ENCODE measurements at places on chromosomes 4 and X.

- ATAC-seq, result no peak
Observed at GRCh38 chrX:29043746-29044145, 456.5 kb downstream of the IL1RAPL1 start.

GRCh38 chrX:148270499-148270898 is 229.9 kb upstream of the AFF2 start:
- no peak for ATAC-seq

DNA sequence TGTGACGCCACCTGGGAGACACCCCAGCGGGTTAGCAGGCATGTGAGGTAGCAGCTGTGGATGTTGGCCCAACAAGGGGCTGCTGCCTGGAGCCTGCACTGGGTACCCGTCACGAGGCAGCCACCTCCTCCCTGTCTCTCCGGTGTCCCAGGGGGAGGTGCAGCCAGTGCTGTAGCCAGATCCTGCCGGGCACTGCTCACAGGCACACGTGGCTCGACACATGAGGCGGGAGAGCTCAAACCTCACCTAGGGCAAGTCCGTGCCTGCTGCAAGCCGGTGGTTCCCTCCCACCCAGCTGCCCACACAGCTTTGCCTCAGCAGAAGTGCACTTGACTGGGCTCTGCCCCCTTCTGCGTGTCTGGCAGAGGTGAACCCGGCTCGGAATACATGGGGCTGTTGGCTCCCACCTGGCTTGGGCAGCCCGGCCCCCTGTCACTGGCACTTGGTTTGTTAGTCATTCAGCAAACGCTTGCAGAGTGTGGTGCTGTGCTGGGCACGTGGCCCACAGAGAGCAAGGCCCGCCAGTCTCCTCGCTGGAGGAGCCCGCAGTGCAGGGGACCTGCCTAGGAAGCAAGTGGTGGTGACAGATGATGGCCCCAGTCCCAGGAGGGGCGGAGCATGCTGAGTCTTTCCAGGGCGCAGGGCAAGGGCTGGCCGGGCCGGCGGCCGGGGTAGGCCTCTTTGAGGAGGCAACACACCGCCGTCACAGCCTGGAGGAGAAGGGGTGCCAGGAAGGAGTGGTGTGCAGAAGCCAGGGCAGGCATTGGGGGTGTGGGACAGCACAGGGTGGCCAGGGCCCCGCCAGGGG is 10.1 kb upstream of the SH3TC1 start:
- ATAC-seq, result no peak

GRCh38 chr4:179757641-179758040 is 2315.4 kb upstream of the AGA start:
- no peak for ATAC-seq

DNA sequence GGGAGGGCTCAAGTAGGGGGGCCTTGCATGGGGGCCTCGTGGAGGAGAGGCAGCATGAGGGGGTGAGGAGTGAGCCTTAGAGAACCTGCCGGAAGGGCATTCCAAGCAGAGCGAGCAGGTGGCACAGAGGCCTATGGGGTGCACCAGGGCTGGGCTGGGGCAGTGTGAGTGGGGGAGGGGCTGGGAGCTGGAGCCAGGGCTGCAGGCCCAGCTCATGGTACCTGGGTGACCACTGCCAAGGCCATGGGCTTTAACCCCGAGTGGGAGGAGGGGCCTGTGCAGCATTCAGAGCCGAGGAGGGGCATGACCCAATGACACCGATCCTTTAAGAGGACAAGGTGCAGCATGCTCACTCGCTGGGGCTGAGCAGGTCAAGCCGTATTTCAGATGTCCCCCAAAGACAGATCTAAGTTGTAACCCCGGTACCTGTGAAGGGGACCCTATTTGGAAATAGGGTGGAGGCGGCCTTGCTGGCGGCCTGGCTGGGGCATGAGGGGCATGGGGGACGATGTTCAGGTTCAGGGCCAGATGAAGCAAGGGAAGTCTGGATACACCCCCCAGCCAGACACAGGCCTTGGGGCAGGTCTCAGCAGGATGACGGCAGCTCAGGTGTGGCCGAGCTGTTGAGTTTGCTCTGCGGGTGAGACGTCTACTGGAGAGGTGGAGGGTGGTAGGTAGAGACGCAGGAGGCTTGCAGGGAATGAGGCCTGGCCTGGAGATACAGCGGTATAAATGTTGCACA is 137.0 kb downstream of the CPZ start:
- ATAC-seq, result no peak

GRCh38 chr4:144298519-144298918 is 158.0 kb upstream of the GYPA start:
- ATAC-seq, result no peak

GRCh38 chr4:3387154-3387942 is 54.4 kb upstream of the HGFAC start:
- no peak for ATAC-seq

DNA sequence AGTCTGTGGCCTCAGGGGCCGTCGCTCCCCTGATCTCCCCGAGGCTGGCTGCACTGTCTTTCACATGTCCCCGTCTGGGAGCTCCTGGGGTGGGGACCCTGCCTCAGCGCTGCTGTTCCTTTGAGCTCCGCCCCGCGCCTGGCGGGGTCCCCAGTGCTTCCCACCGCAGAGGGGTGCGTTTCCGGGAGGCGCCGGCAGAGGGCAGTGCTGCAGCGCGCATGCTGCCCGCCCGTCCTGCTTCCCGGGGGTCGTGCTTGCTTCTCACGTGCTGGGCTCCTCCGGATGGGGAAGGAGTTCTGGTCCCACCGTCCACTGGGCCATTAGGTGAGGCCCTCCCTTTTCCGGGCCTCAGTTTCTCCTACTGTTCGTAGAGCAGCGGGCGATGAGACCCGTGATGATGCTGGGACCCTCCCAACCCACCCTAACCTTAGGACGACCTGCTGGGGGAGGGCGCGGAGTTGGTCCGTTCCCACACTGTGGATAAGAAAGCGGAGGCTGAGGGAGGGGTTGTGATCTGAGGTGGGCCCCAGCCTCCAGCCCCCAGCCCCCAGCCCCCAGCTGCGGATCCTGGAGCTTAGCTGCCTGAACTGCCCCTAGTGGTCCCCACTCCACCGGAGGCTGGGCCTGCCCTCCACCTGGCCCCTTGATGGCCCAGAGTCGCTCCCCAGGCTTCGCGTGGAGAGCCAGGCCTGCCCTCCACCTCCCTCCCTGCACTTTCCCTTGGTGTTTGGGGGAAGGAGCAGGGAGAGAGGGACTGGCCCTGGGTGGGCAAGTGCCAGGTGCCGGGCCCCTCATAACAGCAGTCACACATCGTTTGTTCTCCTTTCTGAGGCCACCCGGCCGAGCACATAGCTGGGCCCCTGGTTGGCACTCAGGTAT is 15.3 kb downstream of the CPZ start:
- ATAC-seq, result no peak

DNA sequence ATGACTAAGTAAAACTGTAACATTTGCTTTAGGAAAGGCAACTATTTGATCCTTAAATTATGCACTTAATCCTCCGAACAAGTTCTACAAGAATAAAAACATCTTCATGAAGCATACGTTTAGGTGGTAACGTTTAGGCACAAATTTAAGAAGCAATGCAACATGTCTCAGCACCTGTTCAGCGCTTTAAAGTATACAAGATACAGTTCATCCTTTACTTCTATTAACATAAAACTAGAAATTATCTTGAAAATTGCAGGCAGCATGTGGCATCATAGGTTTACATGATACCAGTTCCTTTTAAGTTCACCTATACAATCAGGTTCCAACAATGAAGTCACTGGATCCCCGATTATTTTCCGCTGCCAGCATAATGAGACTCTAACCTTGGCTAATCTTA is 1.5 kb downstream of the PLA2G12A start:
- no peak for ATAC-seq

GRCh38 chr4:108793415-108793814 is 30.6 kb upstream of the ETNPPL start:
- no peak for ATAC-seq

- no peak for ATAC-seq
Observed at GRCh38 chrX:76420237-76420636, 7.3 kb upstream of the MAGEE1 start.

GRCh38 chr4:152104901-152105357 is 344.1 kb upstream of the GATB start:
- no peak for ATAC-seq

DNA sequence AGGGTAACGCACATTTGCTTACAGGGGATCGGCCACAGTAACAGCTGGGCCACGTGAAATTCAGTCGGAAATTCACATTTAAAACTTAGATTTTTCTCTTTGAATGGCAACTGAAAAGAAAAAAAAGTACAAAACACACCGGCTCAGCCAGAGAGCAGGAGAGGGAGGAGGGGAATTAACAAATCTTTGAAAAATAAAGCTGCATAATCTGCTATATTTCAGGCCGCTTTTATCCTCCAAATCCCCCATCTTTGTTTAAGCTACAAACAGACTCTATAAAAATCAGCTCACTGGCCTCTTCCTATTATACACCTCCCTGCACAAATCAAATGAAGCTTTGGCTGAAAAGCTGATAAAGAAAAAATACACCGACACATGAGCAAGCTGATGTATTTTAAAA is 169.1 kb downstream of the LDB2 start:
- no peak for ATAC-seq

GRCh38 chrX:71292669-71293365 is 8.7 kb upstream of the ITGB1BP2 start:
- ATAC-seq, result no peak

DNA sequence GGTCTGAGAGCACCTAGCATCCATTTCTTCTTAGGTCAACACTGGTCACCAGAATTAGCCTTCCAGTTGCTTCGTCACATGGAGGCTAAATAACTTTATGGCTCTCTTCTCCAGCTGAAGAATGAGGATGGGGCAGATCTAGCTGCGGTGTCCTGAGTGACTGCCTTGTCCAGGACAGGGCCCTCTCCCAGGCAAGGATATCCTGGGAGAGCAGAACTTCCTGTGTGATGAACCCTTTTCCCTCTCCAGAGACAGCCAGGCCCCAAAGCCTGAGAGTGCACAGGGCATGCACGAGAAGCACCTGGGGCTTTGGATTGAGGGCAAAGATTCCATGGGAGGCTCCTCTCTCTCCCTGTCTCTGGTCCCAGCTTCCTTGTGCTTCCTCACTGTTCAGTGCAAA is 108.2 kb upstream of the MAMLD1 start:
- no peak for ATAC-seq

DNA sequence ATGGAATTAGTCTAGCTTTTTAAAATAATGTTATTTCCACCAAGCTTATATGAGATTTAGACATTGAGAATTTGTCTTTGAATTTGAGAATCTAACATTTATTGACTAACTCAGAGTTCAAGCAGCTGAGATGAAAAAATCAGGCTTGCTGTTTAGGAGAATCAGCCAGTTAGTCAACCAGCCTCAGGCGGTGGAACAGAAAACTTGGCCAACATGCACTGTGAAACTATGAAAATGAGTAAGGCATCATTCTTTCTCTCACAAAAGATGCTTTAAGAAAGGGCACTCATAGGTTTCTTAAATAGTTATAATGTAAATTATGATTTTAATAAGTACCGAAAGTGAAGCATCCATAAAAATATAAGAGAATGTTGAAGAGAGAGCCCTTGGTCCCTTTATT is 84.2 kb downstream of the NFKB1 start:
- ATAC-seq, result no peak

DNA sequence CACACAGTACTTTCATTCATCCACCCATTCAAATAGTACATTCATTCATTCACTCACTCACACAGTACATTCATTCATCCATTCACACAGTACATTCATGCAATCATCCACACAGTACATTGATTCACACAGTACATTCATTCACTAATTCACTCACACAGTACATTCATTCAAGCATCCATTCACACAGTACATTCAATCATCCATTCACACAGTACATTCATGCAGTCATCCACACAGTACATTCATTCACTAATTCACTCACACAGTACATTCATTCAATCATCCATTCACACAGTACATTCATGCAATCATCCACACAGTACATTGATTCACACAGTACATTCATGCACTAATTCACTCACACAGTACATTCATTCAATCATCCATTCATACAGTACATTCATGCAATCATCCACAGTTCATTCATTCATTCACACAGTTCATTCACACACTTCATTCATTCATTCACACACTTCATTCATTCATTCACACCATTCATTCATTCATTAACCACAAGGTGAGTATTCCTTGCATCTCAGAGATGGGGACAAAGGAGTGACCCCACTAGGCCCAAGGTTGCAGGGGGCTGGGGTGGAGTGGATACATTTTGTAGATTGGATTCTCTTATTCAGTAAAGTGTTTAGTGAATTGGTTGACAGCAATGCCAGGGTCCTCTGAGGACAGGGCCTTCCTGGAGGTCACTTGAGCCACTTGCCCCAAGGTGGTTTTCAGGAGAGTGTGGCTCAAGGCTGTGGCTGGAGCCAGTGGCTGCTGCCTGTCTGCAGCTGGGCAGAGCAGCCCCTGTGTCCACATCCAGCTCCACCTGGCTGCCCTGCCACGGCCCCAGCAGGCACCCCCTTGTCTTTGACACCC is 4.3 kb upstream of the SPON2 start:
- ATAC-seq, result no peak

DNA sequence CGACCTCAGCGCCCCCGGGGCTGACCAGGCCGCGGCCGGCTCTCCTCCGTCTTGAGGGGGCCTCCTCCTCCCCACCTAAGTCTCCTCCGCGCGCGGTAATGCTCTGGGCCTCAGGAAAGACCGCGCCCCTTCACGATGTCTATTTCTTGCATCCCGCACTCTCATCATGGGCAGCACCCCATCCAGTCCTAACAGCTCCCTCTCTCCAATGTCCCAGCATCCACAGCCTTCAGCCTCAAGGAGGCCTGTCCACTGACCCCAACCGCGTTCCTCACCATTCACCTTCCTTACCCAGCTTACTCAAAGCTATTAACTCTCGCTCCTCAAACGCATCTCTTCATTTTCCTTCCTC is 77.5 kb downstream of the MAGED4 start:
- peak; percentile 6 for ATAC-seq

- ATAC-seq, result no peak
Observed at GRCh38 chr4:41414412-41414779, 123.6 kb upstream of the LIMCH1 start.

DNA sequence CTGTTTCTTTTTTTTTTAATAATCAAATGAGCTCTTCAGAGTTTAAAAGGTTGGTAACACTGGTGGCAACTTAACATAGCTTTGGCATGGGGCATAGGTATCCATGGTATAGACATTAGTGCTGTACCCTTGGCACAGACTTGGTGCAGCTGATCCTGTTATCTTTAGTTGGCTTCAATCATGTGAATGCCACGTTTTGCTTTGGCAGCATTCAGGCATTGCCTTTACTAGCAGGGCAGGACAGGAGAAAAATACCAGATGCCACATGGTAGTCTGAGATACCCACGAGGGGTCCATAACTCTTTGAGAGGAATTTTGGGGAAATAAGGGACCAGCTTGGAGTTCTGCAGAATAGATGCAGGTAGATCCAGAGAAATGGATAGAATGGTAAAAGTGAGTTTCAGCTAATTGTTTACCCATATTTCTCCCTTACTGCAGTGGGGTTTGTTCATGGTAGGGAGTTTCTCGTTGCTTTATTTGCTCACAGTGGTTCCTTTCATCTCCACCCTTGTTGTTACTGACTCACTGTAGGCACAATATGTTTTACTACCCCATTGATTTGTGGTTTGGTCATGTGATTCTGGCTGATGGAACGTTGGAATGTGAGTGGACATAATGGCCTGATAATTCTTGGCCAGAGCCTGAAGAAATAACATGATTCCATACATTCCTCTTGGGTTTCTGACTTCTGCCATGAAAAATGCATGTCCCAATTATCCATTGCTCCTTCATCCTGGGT is 342.7 kb downstream of the GLUD2 start:
- ATAC-seq, result no peak

- no peak for ATAC-seq
Observed at GRCh38 chrX:48831136-48831908, 4.1 kb downstream of the PCSK1N start.
